ENCODE measurements at places on chromosomes 12 and 14.

DNA sequence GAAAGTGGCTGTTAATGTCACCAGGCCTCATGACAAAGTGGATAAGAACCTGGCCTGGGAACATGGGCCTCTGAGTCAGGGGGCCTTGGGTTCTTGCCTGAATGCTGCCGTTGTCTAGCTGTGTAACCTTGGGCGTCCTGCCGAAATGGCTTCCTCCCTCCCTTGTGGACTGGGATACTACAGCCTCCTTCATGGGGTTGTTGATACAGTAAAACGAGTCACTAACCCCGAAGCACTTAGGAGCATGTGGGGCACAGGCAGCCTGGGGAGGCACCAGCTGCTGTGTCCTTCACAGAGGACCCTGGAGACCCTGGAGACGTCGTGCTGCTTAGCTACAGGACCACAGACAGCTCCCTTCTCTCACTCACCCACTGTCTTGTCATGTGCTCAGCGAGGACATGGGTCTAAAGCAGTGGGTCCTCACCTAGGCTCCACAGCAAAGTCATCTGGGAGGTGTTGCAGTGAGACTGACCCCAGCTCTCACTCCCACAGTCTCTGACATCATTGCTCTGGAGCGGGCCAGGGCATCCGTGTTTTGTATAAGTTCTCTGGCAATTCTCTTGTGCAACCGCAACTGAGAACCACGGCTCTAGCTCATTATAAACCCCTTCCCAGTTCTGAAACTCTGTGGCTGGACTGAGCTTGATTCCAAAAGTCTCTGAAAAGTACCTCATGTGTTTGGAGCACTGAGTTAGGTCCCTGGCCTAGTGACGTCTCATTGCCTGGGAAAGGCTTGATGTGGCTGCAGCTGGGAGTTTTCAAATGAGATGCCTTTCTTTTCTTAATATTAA is 42.1 kb downstream of the SERPINA3 start:
- peak; percentile 94 for DNase-seq

GRCh38 chr14:33567731-33568130 is 383.1 kb downstream of the EGLN3 start:
- no peak for DNase-seq

DNA sequence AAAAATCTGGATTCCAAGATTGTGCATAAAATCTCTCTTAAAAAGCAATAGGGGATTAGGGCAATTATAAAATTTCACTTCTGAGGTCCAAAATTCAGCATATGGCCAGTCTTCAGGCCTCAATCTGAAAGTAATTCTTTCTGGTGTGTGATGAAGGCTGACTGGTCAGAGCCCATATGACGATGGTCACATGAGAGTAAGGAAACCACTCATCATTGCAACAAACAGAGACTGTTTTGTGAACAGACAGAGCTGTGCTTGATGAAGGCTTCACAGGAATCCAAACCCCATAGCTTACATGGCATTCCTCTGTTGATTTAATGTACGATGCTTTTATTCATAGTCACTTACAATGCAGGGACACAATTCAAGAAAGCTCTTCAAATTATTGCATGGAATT is 238.1 kb downstream of the APAF1 start:
- no peak for DNase-seq

- DNase-seq = no peak
These were observed 1182.7 kb downstream of the AACS start for GRCh38 chr12:126247936-126248335.

DNA sequence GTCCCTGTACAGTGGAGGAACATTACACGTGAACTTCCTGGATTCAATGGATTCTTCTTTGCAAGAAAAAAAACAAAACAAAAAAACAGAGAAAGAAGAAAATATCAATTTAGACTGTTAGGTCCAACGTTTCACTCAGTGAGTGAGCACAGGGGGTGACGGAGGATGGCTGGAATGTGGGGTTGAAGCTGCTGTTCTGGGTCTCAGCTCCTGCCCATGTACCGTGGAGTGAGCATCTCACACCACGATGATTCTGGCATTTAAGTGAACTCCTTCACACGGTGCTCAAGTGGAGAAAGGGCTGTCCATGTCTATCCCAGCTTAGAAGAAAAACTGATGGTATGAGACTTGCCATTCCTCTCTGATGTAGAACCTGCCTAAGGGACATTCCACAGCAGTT is 23.2 kb downstream of the CCND2 start:
- no peak for DNase-seq

DNA sequence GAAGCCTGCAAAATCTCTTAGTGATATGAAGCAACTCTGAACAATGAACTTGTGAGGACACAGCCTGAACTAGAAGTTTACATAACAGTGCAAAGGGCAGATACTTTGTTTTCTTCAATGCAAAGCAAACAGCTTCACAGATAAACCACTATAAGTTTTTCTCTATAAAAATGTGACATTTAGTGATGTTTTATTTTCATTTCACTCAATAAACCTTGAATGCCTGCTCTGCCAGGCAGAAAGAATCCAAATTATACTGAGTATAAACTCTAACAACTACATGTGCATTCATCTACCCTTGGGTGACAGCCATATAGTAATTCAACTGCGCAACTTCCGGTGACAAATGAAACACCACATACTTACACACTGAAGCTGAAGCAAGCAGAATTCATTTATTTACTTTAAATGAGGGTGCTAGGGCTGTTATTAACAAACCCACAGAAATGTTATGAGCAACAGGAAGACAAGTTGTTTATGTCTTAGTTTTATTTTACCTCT is 10.3 kb downstream of the DCP1B start:
- DNase-seq = no peak

DNA sequence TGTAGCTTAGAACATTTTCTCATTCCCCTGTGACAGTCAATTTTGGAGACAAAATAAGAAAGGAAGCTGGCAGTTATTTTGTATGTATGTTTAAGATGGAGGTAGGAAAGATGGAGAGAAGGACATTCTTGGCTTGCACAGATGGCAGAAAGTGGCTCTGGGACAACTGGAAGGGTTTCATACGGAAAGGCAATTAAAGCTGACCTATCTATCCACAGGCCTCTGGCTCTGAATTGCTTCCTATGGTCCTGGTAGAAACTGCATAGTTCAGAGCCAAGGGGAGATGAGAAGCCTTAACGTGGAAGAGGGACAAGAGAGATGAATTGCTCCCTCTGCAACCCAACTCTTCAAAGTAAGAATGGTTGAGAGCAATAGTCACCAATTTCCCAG is 8.0 kb upstream of the NPFF start:
- no peak for DNase-seq

GRCh38 chr12:34257093-34257492 is 234.8 kb downstream of the ALG10 start:
- DNase-seq = no peak

GRCh38 chr14:74946659-74947281 is 8.6 kb downstream of the PGF start:
- DNase-seq = no peak

DNA sequence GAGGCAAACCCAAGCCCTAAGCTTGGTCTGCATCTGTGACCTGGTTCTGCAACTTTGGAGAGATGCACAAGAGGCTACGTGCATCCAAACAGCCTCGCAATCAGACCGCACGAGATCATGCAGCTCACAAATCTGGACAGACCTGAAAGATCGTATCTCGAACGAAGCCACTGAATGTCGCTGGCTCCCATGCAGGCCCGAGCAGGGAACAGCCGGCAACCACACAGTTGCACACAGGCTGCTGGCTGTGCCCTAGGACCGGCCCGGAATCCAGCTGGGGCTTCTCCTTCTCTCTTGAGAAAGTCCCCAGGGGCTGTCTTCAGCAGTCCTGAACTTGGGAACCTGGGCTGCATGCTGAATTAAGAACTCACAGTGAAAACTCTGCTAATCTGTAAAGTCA is 27.9 kb downstream of the WNT5B start:
- no peak for DNase-seq

GRCh38 chr12:3958534-3958933 is 85.3 kb upstream of the PARP11 start:
- no peak for DNase-seq

- DNase-seq = no peak
These were observed 78.9 kb upstream of the CISTR start for GRCh38 chr12:53830631-53831030.

DNA sequence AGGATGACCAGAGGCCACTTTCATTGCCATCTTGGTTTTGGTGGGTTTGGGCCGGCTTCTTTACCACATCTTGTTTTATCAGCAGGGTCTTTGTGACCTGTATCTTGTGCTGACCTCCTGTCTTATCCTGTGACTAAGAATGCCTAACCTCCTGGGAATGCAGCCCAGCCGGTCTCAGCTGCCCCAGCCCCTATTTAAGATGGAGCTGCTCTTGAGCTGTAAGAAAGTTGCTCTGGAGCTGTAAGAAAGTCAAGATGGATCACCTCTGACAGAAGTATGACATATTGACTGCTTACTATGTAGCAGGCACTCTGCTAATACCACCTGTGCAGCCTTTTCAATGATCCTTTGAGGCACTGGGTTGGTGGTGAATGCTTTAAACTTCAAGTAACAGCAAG is 52.1 kb downstream of the RIN3 start:
- DNase-seq = no peak

DNA sequence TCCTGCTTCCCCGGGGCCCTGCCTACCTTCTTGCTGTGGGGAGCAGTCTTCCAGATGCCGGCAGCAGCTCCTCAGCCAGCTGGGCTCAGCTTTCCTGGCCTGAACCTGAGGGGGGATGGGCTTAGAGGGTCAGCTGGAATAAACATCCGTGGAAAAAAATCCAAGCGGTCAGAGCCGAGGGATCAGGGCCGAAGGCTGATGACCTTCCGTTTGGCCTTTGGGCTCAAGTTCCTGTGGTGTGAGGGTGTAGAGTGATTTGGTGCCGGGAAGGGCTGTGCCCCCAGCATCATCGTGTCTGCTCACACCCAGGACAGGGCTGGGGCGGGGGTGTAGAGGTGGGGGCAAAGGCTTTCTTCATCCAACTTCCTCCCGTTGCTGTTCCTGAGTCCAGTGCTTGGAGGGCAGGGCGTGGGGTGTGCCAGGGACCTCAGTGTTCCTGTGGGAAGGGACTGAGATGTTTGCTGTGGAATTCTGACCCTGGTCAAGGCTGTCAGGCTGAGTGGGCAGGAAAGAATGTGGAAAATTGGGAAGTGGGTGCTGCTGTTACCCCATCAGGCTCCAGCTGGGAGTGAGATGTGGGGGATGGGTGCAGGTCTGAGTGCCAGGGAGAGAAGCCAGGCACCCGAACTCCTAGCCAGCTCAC is 2.6 kb downstream of the SMIM41 start:
- DNase-seq = no peak

DNA sequence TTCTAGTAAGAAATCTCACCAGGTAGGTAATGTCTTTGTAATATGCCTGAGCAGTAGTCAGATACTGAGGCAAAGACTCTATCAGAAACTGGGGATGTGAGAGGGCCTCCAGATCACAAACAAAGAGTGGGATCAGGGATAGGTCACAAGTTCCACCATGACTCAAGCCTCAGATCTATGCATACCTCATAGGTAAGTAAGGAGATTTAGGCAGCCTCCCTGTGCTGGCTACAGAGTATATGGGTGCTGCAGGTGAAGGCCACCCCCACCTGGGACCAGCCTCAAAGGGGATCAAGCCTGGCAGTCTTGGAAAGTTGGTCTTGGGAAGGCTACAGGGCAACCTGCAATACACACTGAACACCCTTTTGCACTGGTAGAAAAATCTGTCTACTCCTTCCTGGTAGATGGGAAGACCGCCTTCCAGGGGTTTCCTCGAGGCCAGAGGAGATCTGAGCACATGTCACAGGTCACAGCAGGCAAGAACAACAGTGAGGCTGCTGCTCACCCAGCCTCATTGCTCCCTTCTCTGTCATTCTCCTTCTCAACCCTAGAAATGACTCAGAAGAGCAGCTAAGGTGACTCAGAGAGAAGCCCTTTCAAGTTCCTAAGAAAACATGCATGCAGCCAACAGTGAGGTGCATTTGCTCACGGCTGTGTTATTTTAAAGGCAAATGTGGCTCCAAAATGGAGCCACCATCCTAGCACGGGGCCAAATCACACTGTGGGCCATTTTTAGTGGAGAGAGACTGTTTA is 143.4 kb upstream of the CDKN3 start:
- DNase-seq = no peak

- no peak for DNase-seq
These were observed at the start of gene ARHGEF40 for GRCh38 chr14:21070083-21070609. Gene ARHGEF40 (plus strand): TSS chr14:21070304. CDS start chr14:21070397, 93 bp downstream.

DNA sequence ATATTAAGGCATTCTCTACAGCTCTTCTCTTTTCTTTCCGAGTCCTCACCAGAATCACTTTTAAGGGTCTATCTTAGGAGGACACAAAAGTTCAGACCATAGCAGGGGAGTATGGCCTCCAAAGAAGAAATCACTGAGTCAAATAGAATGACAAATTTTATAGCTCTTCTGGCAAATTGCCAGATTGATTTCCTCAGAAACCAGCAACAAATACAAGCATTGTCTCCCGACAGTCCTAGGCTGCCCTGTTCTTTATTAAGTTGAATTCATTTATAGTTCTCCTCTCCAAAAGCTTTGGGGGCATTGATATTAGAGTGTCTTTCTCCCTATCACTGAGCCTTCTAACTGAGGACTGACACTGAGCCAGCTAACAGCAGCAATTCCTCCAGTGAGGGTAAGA is 156.4 kb upstream of the FRMD6 start:
- no peak for DNase-seq

- no peak for DNase-seq
These were observed 30.9 kb downstream of the PELI2 start for GRCh38 chr14:56149151-56149550.

DNA sequence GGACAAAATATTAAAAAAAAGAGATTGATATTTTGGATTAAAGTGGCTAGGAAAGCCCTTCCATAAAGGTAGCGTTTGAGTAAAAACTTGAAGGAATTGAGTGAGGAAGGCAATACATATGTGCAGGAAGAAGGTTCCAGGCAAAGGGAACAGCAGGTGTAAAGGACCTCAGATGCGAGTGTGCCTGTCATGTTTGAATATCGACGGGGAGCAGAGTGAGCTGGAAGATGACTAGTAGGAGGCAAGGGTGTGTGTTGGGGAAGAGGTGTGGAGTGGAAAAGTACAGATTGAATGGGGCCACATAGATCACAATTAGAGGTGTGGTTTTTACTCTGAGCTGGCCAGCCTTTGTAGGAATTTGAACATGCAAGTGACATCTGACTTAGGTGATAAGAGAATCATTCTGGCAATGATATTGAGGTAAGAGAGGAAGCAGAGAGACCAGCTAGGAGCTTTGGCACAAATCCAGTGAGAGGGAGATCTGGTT is 15.0 kb upstream of the FBXO33 start:
- no peak for DNase-seq

GRCh38 chr14:89586258-89587135 is 169.5 kb upstream of the FOXN3 start:
- no peak for DNase-seq

All from vagina (tissue), 2 donors.